ENCODE measurements at places on chromosomes 7 and 10. TPM values are rescaled to one million over a fixed set of nuclear protein-coding genes. Genes with fewer than 3 reads are reported as not detected.

The ASB10 gene
- total RNA-seq: not detected

The ZPBP gene
- not detected for total RNA-seq

The SEMA3D gene
- total RNA-seq: 0.04 TPM

The CC2D2B gene
- total RNA-seq: not detected

The PPP1R3A gene
- not detected for total RNA-seq

The SPOCK2 gene
- 1.2 TPM for total RNA-seq

The NPVF gene
- not detected for total RNA-seq

The PHTF2 gene
- total RNA-seq: 12.2 TPM

The LRRC17 gene
- not detected for total RNA-seq

The SAP25 gene
- not detected for total RNA-seq

The POLL gene
- 25.9 TPM for total RNA-seq

The PURB gene
- 6.2 TPM for total RNA-seq

The CALHM3 gene
- total RNA-seq: not detected

The GPR146 gene
- not detected for total RNA-seq

The HOGA1 gene
- total RNA-seq: 0.55 TPM
